ENCODE measurements at places on chromosomes 6 and 20.

GRCh38 chr20:44465001-44465560 lies 10.6 kb upstream of the TTPAL start:
- DNase-seq: no peak

- no peak for DNase-seq
These were observed 81.5 kb upstream of the EDN1 start for GRCh38 chr6:12208673-12209072.

DNA sequence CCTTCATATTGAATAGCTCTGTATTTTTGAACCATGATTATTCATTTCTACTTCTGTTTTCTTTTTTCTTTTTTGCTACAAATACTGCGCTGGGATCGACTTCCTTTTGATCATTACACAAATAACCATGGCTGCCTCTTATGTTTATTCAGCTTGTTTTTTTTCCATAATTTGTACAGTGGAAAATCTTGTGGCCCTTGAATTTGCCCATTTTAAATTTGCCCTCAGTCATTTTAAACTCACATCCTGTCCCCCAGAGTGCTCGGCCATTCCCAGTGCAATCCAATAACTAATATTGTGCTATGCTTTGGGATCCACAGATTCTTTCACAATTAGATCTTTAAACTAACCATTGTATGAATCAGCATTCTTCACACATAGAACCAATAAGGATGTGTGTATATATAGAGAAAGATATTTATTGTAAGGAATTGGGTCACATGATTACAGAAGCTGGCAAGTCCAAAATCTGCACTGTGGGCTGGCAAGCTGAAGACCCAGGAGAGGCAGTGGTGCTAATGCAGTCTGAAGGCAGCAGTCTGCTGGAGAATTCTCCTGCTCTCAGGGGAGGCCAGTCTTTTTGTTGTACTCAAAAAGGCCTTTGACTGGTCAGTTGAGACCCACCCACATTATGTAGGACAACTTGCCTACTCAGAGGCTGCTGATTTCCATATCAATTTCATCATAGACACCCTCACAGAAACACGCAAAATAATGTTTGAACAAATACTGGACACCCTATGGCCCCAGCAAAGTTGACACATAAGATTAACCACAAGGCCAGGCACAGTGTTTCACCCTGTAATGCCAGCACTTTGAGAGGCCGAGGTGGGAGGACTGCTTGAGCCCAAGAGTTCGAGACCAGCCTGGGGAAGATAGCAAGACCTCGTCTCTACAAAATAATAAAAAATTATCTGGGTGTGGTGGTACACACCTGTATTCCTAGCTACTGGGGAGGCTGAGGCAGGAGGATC lies 147.1 kb downstream of the MTHFD1L start:
- DNase-seq: no peak

DNA sequence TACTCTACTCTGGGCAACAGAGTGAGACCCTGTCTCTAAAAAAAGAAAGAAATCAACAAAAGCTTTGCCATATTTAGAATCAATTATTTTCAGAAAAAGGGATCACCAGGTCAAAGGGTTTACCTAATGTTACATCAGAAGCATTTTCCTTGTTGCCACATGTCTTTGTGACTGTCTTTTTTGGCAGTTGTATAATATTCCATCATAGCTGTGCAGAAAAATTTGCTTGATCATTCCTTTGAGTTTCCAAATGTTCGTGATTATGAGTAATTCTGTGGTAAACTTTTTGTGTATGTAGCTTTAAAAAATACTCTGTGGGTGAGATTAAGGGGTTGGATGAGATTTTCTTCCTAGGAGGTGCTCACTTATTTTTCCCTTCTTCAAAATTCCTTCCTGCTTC lies 26.4 kb downstream of the PNPLA1 start:
- DNase-seq: no peak

GRCh38 chr20:33443006-33443511 lies 504 bp downstream of the SNTA1 start:
- DNase-seq: no peak

- no peak for DNase-seq
These were observed 89.6 kb downstream of the FHL5 start for GRCh38 chr6:96652552-96652951.

- DNase-seq: no peak
These were observed 1.6 kb downstream of the GNAS start for GRCh38 chr20:58853976-58854637.

GRCh38 chr20:4837760-4838159 lies 116.1 kb downstream of the PRND start:
- DNase-seq: no peak

- no peak for DNase-seq
These were observed 621 bp downstream of the NOL7 start for GRCh38 chr6:13615792-13616120.

DNA sequence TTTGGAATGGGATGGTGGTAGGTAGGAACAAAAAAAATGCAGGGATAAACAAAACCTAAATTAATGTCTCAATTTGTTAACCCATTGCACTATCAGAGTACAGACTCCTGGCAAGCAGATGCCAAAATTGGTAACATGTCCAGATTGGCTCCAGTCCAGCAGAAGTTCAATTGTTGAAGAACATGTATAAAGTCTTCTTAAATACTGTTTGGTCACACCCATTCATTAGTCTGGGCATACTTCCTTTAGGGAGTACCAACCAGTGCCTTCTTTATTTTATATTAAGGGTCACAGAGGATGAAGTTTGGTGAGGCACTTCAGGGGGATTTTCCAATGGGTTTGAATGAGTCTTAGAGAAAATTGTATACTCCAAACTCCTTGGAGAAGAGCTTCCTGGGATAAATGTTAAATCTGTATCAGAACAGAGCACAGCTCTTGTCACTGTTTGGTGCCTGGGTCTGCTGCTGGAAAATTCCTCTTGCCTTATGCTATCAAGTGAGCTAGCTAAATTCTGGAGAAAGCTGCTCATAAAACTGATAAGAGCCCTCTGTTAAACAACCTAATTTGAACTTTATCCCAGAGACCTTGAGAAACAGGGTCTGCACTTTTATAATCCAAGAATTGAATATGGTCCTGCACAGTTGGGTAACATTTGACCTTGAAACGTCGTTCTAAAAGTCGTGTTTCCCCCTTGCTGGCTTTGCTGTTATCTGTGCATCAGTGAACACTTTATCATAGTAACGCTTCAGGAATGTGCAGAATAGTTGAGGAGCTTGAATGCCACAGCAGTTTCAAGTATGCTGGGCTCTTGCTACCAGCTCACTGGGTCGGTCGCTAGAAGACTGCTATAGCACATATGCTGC lies 334.1 kb upstream of the CITED2 start:
- no peak for DNase-seq

DNA sequence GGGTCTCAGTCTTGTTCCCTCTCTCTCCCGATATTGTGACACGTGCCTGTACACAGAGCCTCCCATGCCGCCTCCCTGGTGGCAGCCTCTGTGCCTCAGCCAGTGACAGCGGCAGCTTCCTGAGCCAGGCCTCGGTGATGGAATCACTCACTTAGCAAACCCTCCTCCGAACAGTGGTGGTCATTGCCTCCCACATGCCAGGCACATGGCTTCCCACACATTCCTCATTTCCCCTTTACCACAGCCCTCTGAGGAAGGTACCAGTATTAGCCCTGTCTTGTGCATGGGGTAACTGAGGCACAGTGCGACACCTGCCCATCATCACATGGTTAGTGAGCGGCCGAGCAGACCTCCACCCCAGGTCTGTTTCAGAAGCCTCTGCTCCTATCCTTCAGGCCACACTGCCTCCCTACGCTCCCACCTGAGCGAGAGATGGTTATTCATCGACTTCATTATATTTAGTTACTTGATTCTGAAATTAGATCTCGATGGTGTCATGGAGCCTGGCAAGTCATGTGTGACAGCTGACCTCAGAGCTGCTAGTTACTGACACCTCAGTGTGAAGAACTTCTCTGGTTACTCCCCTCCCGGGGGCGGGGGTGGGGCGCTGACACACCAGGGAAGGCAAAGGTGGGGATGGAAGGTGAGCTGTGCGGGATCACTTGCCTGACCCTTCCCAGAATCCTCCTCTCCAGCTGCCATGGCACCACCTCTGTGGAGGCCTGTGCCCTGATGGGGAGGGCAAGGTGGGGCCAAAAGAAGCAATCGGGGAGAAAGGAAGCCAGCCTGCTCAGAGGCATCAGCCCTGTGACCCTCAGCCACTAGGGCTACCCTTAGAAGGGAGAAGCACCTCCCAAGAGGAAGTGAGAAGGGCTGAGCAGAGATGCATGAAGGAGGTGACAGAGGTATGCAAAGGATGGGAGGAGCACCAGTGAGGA lies 17.9 kb downstream of the MDGA1 start:
- no peak for DNase-seq

- no peak for DNase-seq
These were observed 53.0 kb downstream of the FARS2 start for GRCh38 chr6:5314191-5314865.

- DNase-seq: no peak
These were observed 107.8 kb upstream of the CITED2 start for GRCh38 chr6:139482287-139482686.

GRCh38 chr6:101296169-101296960 lies 97.1 kb upstream of the GRIK2 start:
- no peak for DNase-seq

Measured in GF-D8 (cell line).